ENCODE measurements at places on chromosomes 5 and 9.

DNA sequence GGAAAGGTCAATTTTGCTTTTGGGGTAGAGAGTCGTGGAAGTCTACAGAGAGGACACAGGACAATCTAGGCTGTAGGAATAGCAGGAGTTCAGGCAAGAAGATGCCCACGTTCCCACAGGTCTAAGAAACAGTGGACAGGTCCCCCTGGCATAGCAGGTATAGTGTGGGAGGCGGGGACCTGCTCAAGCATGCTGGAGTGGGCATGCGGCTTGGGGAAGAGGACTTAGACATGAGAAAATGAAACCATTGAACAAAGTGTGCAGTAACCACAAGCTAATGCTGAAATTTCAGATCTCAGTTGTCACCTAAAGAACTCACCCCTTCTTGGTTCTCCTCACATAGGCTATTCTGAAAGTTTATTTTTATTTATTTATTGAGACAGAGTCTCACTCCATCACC, 142.8 kb upstream of the EFNA5 start:
- no peak overlapping the region for H3K27ac ChIP-seq
- H3K4me1 ChIP-seq = no peaks in the 10 kb centered on the region
- DNase-seq = no peak
- no peaks in the 10 kb centered on the region for H3K27me3 ChIP-seq
- no peaks in the 10 kb centered on the region for H3K36me3 ChIP-seq
- H3K4me3 ChIP-seq = no peak overlapping the region

DNA sequence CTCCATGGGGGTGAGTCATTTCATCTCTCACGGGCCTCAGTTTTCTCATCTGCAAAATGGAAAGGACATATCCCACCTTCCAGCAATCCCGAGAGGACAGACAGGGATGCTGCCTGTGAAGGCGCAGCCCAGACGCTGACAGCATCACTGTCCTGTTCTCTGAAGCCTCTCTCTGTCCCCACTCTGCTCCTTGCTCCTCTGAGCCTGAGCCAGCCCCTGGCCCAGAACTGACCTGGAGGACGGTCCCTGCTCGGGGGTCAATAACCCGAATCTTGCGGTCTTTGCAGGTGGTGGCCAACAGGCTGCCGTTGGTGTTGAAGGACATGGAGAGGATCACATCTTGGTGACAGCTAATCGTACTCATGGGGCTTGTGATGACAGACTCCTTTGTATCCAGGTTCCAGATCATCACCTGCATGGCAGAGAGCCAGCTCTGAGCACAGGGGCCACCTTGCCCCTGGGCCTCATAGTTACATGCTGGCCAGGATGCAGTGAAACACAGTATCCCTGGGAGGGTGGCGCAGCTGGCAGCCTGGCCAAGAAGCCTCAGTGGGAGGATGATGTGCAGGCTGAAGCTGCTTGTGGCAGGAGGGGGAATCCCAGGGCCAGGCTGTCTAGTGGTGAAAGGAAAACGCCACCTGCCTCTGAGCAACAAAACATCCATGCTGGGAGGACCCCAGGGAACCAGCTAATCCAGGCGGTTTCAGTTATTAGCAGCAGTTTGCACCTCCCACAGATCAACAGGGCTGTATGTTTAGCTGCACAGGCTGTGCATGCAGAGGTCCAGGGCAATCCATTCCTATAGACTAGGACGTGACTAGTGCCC, 14.0 kb upstream of the TRIM14 start:
- H3K4me3 ChIP-seq = no peak overlapping the region
- H3K36me3 ChIP-seq = peaks cover 52% of the 10 kb centered on the region
- no peak overlapping the region for H3K27ac ChIP-seq
- no peaks in the 10 kb centered on the region for H3K27me3 ChIP-seq

DNA sequence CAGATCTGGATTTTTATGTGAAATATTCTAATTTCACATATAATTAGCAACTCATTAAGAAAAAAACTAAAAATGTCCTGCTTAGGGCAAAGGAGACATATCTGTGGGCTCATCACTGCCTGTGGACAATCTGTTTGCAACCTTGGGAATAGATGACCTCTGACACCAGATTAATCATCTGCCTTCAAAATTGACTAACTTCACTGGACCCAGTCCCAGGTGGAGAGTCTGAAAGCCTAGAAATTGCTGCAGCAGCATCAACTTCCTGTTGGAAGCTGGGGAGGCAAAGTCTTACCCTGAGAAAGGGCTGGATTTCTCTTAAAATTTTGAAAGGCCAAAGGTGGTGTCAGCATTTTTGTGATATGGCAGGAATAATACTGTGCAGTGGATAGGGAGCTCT, 76.3 kb upstream of the TNC start:
- H3K4me1 ChIP-seq = no peaks in the 10 kb centered on the region
- no peaks in the 10 kb centered on the region for H3K27me3 ChIP-seq
- no peak overlapping the region for H3K27ac ChIP-seq
- DNase-seq = no peak

DNA sequence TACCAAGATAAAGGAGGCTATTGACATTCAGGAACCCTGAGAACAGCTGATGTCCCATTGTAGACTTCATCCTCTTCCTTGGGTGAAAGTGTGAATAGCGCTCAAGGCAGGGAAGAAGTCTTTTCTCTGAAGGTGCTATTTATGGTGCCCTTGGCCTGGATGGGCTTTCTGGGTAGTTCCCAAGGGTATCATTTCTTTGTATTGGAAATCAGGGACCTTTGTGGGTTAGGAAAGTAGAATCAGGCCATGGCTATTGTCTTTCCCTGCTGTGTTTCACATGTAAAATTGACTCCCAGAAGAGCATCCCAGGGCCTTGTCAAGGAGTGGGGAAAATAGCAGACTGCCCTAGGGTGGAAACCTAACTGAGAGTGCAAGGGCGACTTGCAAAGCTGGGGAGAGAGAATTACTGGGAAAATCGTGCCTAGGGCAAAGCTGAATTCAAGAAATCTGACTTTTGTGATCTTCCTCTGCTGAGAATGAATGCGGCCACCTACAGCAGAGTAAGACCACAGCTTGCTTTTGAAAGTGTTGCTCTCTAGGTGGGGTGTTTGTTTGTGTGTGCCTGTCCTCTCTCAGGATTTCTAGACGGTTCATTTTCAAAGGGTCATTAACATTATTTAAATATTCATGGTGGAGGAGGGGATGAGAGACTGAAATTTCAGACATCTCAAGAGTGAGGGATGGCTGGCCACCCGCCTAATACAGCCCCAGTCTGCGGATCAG, 160.6 kb downstream of the C9orf152 start:
- DNase-seq = no peak
- peak overlapping the region; percentile 78 for H3K4me3 ChIP-seq
- no peak overlapping the region for H3K27ac ChIP-seq
- no peaks in the 10 kb centered on the region for H3K27me3 ChIP-seq
- no peaks in the 10 kb centered on the region for H3K36me3 ChIP-seq

GRCh38 chr9:126689027-126689825, 75.5 kb downstream of the LMX1B start:
- H3K27me3 ChIP-seq = peaks cover 23% of the 10 kb centered on the region
- no peak overlapping the region for H3K4me3 ChIP-seq
- no peaks in the 10 kb centered on the region for H3K36me3 ChIP-seq
- no peak overlapping the region for H3K27ac ChIP-seq
- DNase-seq = no peak

DNA sequence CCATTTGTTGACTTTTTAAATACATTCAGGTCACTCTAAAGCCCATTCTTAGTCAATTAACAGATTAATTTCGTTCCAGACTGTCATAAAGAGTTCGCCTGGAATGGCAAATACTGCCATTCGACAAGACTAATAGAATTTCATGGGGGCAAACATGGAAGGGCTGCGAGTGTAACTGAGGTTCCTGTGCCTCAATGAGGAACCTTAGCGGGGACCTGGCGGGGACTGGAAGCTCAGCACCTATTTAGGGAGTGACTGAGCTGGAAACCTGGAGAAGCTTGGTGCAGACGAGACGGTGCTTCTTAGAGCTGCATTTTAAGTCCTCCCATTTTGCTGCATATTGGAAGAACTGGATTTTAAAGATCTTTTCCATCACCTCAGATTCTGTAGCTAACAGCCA, 3.4 kb downstream of the VCAN start:
- H3K4me3 ChIP-seq = no peak overlapping the region
- peaks cover 49% of the 10 kb centered on the region for H3K27me3 ChIP-seq
- H3K4me1 ChIP-seq = peaks cover 34% of the 10 kb centered on the region
- no peak overlapping the region for H3K27ac ChIP-seq
- DNase-seq = no peak
- H3K36me3 ChIP-seq = no peaks in the 10 kb centered on the region

DNA sequence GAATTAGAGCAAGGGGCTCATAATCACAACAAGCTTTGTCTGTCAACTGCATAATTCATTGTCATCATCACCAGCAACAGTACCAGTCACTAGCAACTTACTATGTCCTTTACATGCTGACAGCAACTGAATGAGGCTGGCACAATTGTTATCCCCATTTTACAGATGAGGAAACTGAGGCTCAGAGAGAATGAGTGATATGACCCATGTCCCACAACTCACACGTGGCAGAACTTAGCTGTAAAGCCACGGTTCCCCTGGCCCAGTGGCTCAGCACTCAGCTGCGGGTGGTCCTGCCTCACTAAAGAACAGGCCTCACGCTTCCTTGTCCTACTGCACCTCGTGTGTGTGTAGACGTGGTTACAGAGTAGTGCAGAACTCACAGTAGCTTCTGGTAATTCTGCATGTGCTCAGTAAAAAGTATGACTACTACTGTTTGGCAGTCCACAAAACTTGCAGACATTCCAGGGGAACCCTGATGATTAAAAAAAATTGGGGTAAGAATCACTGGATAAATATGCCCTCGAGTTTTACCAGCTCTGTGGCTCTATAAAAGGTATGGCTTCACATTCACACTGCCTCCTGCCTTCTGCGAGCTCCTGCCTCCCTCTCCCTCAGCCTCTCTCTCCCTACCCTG, 30.2 kb downstream of the AFAP1L1 start:
- no peak overlapping the region for H3K27ac ChIP-seq
- no peak overlapping the region for H3K4me3 ChIP-seq
- peaks cover 4% of the 10 kb centered on the region for H3K27me3 ChIP-seq
- no peaks in the 10 kb centered on the region for H3K36me3 ChIP-seq
- H3K4me1 ChIP-seq = no peaks in the 10 kb centered on the region
- DNase-seq = no peak

DNA sequence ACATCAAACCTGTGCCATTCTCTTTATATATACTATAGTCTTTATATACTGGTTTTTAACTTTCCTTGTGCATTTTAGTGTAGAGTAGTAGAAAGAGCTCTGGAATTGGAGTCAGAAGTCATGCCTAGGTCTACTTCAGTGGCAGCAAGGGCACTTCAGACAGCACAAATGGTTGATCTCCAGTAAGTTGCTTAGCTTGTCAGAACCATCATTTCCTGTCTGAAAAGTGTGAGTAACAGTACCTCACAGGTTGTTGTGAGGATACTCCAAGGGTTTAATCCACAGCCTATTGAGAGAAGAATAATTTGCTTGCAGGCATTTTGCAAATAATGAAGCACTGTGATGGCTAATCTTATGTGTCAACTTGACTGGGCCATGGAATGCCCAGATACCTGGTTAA, 95.8 kb upstream of the NR4A3 start:
- no peak for DNase-seq
- H3K4me3 ChIP-seq = no peak overlapping the region
- no peak overlapping the region for H3K27ac ChIP-seq

DNA sequence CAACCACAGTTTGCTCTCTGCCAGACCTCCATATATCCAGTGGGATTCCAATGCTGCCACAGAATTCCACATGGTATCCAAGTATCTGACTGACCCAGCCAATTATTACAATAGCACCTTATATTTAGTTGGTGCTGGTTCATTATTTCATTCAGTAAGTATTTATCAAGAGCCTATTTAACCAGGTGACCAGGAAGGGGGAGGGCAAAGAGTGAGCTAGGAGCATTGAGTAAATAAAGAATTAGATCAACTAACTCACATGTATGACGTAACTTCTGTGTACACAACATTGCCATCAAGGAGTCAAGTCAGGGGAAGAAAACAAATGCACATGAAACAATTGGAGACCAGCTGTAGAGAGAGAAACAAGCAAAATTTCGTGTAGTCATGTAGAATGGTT, 207.1 kb upstream of the PAPPA start:
- DNase-seq = no peak
- H3K36me3 ChIP-seq = no peaks in the 10 kb centered on the region
- H3K27ac ChIP-seq = no peak overlapping the region
- H3K27me3 ChIP-seq = no peaks in the 10 kb centered on the region
- no peak overlapping the region for H3K4me3 ChIP-seq
- no peaks in the 10 kb centered on the region for H3K4me1 ChIP-seq
